NCI-H146 (cell line): ENCODE measurements at places on chromosomes 12 and 14.

DNA sequence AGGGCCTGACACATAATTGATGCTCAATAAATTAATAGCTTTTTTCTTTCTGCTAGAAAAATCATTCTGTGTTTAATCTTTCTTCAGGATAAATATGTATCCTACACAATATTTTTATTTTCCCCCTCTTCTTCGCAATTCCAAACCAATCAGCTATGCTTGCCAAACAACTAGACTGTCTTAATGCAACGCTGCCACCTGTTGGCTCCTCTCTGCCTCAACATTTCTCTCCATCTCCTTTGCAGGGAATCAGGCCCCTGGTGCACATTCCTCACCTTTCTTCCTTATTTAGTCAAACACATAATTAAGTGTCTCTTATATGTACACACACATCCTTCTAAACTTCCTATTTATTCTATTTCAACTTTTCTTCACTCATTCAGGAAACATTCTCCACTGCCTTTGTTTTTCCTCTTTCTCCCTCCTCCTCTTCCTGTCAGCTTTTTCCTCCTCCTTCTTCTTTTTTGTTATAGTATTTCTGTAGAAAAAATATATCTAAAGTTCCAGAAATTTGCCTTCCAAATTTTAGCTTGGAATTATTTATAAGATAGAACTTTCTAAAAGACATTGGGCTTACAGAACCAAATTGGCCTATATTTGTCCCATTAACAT is 406.0 kb downstream of the PRKD1 start:
- peak; percentile 38 for DNase-seq

DNA sequence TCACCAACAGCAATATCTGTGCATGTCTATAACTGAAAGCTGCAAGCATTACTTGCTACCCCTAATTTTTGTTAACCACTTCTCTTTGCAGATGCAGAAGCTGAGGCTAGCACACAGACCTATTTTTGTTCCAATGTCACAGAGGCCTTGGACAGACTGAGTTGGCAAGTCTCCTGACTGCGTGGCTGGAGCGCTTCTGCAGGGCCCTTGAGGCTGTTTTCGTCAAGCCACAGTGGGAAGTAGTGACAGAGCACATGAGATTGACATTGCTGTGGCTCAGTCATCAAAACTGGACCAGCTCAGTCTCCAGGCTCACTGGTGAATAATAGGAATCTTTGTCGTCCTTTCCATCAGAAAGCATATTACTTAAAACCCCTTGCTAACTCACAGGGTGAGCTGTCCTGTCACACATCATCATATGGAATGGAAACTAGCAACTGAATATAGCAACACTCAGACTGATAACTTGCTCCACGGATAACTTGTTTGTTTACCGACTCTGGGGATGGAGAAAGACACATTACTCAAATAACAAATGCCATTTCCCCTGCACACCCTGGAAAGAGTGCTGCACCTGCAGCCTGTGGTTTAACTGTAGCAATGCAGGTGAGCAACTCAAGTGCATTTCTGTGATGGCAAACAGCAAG is 43.6 kb upstream of the DDX11 start:
- no peak for DNase-seq

GRCh38 chr12:132085291-132085635 is 58.9 kb downstream of the DDX51 start:
- DNase-seq = no peak

DNA sequence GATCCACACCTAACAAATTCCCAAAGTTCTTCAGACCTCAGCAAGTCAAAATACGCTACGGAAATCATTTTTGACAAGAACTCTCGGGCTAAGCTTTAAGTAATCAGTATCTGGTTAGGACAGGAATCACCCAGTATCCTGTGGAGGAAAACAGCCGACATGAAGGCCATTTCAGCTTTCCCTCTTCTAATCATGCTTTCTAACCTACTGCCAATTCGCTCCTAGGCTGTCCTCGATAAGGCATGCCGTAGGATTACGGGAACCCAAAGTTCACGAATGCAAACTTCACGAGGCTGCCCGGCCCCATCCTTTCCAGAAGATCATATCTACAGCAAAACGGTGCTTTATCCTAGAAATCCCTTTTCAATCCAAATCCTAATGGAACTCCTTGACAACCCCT is 81.8 kb upstream of the PTPRB start:
- no peak for DNase-seq

- no peak for DNase-seq
These were observed 21.0 kb upstream of the RIC8B start for GRCh38 chr12:106753526-106753925.

- peak; percentile 54 for DNase-seq
These were observed 203.4 kb downstream of the KIF26A start for GRCh38 chr14:104341532-104342434.

- DNase-seq = no peak
These were observed 117.2 kb upstream of the DIO3 start for GRCh38 chr14:101444116-101444515.
